ENCODE measurements at places on chromosomes 11 and 22.
A peak's percentile ranks its signal among the peaks of the same experiment; 100 is the strongest.

- DNase-seq, result no peak
These were observed 49.4 kb downstream of the PTPRJ start for GRCh38 chr11:48029681-48030290.

GRCh38 chr11:15198284-15198683, 83.6 kb downstream of the INSC start:
- no peak for DNase-seq

DNA sequence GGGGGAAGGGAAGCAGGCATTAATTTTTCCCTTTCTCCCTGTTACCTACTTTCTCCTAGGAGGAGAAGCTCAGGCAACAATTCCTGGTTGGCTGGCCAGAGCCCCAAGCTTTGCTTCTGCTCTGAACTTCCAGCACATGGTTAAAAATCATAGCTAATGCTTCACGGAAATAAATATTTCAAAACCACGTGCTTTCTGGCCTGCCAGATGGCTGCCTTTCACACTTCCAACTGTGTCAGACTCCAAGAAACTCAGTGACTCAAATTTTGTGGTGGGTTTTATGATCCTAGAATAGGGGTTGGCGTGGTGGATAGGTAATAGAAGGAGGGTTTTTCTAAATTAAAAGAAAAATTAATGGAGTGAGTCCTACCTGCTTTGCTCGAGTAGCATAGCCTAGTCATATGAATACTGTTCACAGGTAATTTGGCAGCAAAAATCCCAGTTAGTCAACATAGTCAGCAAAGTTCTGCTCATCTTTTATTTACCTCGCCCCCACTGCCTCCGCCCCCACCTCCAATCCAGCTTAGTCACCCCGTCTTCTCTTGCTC, 58.6 kb downstream of the SC5D start:
- no peak for DNase-seq

DNA sequence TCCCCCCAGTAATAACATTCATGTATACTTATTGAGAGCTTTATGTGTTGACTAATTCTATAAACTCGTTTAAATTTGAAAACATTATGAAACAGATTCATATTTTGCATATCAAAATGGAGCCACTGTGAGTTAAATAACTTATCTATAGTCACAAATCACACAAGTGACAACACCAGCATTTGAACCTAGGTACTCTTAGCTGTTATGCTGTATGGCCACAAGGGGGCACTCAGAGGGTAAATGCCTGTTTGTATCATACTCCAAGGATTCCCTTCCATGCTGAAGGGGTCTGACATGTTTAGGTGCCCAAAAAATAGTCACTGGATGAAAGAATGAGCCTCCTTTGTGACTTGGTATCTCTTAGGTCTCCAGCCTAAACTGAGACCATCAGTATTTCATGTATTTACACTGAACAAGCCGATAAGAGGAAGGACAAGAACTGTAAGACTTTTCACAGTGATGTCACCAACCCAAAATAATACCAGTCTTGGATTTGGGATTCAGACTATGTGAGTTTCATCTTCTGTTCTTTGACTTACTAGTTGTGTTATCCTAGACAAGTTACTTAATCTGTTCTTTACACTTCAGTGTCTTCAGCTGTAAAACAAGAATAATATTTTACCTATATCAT, 12.2 kb upstream of the OR52D1 start:
- peak; percentile 63 for DNase-seq

GRCh38 chr11:74020539-74020938, 11.7 kb upstream of the UCP3 start:
- no peak for DNase-seq

GRCh38 chr11:98099371-98099770, 921.4 kb upstream of the CNTN5 start:
- DNase-seq, result no peak

GRCh38 chr11:34575261-34575660, 45.6 kb upstream of the EHF start:
- no peak for DNase-seq

DNA sequence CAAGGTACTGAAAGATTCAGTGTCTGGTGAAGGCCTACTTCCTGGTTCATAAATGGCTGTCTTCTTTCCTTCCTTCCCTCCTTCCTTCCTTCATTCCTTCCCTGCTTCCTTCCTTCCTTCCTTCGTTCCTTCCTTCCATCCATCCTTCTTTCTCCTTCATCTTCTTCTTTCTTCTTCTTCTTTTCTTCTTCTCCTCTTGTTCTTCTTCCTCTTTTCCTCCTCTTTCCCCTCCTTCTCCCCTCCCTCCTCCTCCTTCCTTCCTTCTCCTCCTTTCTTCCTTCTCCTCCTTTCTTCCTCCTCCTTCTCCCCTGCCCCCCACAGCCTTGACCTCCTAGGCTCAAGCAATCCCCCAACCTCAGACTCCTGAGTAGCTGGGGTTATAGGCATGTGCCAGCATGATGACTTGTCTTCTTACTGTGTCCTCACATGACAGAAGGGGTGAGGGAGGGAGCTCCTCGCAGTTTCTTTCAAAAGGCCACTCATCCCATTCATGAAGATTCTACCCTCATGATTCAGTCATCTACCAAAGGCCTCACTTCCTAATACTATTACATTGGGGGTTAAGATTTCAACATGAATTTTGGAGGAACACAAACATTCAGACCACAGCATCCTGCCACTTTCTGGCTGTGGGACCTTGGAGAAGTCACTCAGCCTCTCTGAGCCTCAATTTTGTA, 22.6 kb upstream of the CCDC134 start:
- no peak for DNase-seq

- DNase-seq, result no peak
These were observed 15.7 kb upstream of the IL10RA start for GRCh38 chr11:117970400-117971024.

DNA sequence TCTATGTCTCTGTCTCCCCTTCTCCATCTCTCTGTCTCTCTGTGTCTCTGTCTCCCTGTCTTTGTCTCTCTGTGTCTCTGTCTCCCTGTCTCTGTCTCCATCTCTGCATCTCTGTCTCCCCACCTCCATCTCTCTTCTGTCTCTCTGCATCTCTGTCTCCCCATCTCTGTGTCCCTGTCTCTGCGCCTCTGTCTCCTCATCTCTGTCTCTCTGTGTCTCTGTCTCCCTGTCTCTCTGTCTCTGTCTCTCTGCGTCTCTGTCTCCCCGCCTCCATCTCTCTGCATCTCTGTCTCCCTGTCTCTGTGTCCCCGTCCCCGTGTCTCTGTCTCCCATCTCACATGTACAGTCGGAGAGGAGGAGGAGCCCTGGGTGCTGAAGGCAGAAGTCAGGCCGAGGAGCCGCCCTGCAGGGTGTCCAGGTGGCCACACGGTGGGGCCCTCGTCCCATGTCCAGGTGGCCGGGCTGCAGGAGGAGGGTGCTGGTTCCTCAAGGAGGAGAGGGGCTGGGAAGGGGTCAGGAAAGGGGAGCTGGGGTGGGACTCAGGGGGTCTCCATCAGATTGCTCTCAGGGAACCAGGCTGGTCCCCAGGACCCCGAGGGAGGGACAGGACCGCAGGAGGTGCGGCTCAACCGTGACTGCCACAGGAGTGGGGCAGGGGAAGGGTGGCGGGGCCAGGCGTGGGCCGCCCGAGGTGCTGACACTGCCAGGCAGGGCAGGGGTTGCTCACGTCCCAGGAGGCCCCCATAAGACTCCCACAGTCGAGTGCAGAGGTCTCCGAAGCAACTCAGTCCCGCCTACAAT, 25.6 kb upstream of the TH start:
- DNase-seq, result peak; percentile 95

DNA sequence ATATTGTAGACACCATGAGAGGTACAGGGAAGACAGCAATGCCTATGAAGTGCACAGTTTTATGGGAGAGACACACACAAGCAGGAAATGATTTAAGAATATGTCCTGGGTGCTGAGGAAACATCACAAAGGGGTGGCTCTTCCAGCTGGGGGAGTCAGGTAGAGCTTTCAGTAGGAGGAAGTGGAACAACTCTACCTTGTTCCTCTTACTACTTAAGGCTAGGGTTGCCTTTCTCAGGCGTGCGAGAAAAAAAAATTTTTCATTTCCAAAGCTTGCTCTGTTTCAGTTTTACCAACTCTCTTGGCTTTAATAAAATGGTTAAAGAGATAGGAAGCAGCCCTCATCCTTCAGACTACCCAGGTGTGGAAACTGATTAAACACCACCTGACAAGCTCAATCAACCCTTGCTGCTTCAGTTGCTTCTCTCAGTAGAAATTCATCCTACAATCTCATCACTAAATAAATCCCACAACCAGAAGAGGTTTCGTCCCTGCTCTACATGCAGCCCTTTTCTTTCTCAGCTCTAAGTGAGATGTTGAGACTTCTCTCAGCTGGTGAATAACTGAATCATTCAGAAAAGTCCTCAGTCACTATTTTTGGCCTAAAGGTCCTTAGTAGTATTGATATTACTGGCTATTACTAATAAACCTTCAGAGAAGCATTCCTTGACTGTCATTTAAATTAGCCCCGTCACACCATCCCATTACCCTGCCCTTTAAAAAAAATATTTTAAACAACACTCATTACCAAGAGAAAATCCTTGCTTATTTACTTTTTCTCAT, 5.9 kb downstream of the ABTB2 start:
- DNase-seq, result no peak

DNA sequence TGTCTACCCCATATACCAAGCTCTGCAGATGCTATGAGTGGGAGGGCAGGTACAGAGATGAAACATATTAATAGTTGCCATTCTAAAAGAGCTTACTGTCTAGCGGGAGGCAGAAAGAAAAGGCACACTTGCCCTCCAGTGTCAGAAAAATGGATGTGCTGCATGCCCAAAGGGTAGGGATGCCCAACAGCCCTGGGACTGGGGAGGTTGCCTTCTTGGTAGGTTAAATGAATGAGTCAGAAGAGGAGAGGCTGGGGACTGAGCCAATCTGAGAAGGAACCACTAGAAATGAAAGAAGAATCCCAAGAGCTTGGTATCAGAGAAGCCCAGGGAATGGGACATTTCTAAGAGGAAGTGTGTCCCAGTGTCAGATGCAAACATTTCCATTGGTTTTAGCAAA, 1.2 kb downstream of the BIRC3 start:
- DNase-seq, result no peak

- no peak for DNase-seq
These were observed 48.2 kb downstream of the MOB2 start for GRCh38 chr11:1438261-1438966.

DNA sequence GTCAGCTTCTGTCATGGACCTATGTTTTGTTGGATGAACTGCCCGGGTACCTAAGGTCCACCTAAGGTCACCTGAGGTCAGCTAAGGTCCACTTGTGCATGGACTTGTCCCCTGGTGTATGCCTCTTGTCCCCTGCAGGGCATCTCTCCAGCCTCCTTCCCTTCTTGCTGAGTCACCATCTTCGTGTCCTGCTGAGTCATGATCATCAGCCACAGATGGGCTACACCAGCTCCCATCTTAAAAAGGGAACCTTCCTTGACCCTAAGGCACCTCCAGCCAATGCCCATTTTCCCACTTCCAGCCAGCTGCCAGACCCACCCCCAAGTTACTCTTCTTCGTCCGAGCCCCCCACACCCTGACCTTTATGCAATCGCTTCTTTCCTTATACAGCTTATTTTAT, 544.9 kb downstream of the TBC1D22A start:
- no peak for DNase-seq

DNA sequence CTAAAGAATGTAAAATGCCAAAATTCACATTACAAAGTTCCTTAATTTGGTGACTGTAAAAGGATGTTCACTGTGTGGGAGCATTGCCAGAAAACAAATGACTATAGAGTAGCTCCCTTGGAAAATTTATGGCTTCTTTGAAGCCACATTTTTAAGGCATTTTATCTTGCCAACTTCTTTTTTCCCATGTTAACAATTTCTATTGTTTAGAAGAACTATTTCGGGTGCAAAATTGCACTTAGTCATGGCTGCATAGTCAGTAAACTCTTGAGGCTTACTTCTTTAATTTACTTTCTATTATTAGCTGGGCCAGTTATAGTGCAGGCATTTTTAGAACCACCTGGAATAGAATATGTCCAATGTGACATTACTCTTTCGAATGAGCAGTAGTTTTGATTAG, 515.3 kb downstream of the JRKL start:
- DNase-seq, result no peak

- DNase-seq, result no peak
These were observed 302.5 kb upstream of the ISX start for GRCh38 chr22:34763496-34763895.

DNA sequence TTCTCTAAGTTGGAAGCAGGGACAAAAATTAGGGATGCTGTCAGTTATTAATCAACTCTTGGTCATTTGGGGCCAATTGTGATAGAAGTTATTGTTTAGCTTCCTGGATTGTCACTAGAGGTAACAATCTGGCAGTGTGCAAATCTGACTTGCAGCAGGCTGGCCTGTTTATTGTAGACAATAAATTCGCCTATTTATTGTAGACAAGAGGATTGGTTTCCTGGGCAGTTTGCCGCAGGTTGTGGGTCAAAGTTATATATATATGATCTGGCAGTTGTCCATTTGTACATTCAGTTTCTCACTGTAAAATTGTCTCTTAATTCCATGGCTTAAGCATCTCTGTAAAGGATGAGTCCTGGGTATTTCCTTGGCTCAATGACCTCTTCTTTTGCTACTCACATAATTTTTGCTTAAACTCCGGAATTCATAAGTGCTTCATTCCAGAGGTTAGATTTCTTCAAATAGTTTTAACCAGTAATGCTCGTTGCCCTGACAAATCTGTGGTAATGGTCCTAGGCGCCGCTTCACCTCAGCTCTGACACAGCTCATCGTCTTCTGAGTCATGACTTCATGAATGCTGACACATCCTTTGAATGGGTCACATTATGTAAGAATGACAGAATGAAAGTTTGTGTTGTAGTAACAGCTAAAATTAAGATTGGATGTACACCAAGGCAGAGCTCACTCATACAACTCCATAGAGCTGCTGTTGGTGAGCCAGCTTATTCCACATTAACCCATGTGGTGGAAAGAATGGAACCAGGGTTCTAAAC, 7.8 kb upstream of the MMP3 start:
- DNase-seq, result no peak

- DNase-seq, result no peak
These were observed 362.7 kb upstream of the DDI1 start for GRCh38 chr11:103673773-103674172.

GRCh38 chr11:57635246-57635645, 14.5 kb downstream of the YPEL4 start:
- DNase-seq, result no peak

DNA sequence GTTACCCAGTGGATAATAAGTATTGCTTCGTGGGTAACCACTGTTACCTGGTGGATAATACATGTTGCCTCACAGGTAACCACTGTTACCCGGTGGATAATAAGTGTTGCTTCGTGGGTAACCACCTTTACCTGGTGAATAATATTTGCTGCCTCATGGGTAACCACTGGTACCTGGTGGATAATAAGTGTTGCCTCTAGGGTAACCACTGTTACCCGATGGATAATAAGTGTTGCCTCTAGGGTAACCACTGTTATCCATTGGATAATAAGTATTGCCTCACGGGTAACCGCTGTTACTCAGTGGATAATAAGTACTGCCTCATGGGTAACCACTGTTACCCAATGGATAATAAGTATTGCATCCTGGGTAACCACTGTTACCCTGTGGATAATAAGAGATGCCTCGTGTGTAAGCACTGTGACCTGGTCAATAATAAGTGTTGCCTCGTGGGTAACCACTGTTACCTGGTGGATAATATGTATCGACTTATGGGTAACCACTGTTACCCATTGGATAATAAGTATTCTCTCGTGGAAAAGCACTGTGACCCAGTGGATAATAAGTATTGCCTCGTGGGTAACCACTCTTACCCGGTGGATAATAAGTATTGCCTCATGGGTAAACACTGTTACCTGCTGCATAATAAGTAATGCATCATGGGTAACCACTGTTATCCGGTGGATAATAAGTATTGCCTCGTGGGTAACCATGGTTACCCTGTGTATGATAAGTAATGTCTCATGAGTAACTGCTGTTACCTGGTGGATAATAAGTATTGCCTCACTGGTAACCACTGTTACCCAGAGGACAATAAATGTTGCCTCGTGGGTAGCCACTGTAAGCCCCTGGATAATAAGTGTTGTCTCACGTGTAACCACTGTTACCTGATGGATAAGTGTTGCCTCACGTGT, 20.1 kb upstream of the NXPE4 start:
- no peak for DNase-seq

All from HuH-7 (cell line).